ENCODE measurements at places on chromosomes 1 and 21.

DNA sequence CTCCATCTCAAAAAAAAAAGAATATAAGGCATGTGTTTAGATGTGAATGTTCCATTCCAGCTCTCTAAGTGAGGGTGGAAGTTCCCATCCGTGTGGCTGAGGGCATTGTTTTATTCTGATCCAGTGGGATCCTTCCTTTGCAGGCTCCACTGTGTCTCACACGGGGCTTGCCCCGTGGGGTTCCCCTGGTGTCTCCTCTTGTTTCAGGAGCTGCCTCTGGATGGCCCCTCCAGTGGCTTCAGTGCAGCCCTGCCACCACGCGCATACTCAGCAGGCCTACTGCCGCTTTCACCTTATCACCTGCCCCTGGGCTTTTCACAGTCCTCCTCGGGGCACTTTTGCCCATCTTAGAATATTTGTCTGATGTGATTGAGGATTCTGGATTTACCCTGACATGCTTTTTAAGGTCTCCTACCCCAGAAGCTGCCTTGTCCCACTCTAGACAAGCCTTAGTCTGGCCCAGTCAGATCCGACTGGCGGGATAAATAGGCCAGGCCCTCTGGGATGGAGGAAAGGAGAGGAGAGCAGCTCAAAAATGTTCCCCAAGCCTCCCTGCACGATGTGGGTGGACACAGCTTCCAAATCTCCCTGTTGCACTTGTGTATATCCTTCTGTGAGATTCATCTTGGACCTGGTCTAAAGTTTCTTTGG, 55.2 kb downstream of the FAM163A start:
- no peak for DNase-seq

- no peak for DNase-seq
These were observed 2.5 kb upstream of the TAF13 start for GRCh38 chr1:109078317-109078716.

GRCh38 chr21:40562242-40563002, 284.5 kb downstream of the DSCAM start:
- no peak for DNase-seq

GRCh38 chr1:60504206-60504840, 430.8 kb upstream of the C1orf87 start:
- no peak for DNase-seq

DNA sequence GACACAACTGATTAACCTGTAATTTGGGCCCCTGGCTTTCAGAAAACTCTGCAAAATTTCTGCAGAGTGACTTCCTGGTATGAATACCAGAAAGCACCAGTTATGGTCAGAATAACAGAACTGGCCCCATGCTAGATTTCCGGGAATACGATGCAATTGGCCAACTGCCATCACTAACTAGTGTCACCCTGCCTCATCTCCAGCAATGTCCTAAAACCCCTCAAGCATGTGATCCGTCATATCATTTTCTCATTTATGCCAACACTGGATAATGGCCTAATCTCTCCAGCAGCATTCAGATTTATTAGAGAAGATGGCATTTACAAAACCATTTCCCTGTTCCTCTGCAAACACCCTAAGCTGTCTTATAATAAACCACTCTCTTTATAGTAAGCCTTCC, 15.4 kb downstream of the KAZN start:
- no peak for DNase-seq

DNA sequence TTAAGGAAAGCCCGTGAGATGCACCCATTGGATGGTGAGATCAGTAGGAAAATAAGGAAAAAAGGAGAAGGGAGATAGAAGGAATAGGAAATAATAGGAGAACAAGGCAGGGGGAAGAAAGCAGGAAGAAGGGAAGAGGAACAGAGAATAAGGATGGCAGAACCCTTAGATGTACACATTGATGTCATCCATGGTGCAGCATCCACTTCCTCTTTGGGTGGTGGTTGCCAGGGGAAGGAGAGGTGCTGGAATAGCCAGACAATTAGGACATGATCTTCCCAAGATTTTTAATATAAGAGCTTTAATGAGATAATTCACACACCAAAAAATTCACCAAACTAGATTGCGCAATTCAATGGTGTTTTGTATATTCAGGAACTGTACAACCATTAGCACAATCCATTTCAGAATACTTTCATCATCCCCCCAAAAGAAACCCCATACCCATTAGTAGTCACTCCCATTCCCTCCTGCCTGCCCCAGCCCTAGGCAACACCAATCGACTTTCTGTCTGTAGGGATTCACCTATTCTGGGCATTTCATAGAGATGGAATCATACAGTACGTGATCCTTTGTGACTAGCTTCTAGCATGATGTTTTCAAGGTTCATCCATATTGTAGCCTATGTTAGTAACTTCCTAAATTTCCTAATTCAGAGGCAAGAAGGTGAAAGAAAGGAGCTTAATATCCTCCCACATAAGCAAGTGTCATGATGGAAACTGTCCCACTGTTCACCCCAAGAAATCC, 121.4 kb downstream of the PLXNA2 start:
- no peak for DNase-seq

DNA sequence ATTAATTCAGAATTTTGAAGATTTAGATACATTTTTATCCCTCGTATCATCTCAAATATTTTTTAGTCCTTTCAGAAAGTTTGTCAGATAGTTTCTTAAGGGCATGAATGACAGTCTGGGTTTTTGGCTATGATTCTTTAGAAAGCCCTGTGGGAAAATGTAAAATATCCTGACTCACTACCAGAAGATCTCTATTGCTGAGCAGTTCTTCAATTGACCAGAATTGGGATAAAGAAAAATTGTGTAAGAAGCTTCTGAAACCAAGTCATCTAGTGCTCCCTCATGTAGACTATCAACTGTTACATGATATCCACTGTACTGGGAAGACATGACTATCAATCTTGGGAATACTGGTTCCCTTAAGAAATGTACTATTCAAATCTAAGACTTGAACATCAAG, 608.3 kb upstream of the CHRM3 start:
- DNase-seq = no peak

DNA sequence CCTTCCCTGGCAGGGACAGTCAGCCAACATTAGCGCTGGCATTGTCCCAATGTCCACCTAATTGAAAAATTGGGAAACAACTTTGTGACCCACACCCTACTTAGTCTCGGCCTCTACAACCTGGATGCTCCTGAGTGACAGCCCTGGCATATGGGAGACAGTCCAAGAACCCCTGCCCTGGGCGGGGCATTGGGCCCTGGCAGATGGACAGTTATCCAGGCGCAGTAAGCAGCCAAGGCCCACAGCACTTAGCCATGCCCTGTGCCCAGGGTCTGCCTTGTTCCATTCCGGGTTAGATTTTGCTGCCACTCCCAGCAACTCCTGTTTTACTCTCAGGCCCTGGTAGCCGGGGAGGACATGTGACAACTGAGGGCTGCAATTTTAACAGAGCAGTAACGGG, 50.3 kb downstream of the NFASC start:
- DNase-seq = no peak

GRCh38 chr1:44152692-44153091, 11.3 kb upstream of the KLF18 start:
- no peak for DNase-seq

DNA sequence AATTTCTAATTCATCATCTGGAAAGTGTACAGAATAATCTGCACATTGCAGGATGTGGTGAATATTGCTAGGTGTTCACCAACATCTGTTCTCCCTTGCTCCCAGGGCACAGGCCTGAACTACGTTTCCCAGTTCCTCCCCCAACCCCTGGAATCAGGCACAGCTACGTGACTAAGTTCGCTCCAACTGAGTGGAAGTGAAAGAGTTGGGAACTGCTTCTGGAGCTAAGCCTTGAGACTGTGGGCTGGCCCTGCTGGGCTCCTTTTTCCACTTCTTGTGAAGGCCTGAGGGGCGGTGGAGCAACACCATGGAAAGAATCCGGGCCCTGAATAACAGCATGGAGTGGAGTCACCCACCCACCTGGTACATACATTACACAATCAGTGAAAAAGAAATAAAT, 534.6 kb downstream of the SMYD3 start:
- DNase-seq = no peak

GRCh38 chr1:175901076-175901836, 157.9 kb upstream of the TNR start:
- DNase-seq = no peak

DNA sequence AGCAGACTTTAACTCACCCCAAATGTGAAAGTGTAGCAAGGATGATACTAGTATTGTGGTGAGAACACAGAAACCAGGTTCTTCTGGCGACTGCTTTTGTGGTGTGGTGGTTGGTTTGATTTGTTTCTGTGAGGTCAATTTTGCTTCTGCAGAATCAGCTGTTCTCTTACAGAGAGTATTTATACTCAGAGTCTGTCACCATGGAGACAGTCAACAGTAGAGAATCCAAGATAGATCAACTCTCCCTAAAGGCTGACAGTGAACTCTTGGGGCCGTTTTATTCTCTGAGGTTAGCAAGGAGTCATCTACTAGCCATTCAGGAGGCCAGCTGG, at the start of gene CFAP107:
Gene CFAP107, plus strand, starts transcription at position 209 of the 332 bp plus-strand sequence. CDS start 231 bp downstream, outside the sequence.
- DNase-seq = no peak

GRCh38 chr1:44030605-44031251, 534 bp downstream of the SLC6A9 start:
- peak; percentile 40 for DNase-seq

DNA sequence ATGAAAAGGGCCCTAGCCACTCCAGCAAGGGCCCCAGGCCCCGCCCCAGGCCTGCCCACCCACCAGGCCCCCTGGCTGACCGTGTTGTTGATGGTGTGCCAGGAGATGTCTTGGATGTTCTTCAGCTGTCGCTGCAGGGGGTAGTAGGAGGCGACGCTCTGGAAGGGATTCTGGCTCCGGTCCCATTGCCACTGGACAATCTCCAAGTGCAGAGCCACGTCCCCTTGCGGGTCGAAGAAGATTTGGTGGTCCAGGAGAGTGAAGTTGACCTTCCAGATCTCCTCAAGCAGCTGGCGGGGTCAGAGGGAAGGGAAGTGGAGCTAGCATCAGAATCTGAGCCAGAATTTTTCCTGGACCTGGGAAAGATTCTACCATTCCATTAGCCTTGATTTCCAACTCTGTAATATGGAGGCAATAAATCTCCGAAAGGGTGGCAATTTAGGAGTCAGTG, 10.2 kb downstream of the TAS1R2 start:
- no peak for DNase-seq

GRCh38 chr1:208177656-208178055, 66.5 kb downstream of the PLXNA2 start:
- peak; percentile 43 for DNase-seq

GRCh38 chr1:165928075-165928731, 100.8 kb downstream of the UCK2 start:
- peak; percentile 60 for DNase-seq

- DNase-seq = no peak
These were observed 155.2 kb downstream of the BARHL2 start for GRCh38 chr1:90561911-90562310.

GRCh38 chr1:224433041-224433691, 1.4 kb downstream of the WDR26 start:
- peak; percentile 16 for DNase-seq

GRCh38 chr1:91754348-91754747, 131.6 kb downstream of the TGFBR3 start:
- no peak for DNase-seq

- DNase-seq = no peak
These were observed 3.6 kb upstream of the RASSF5 start for GRCh38 chr1:206503591-206504362.

- DNase-seq = no peak
These were observed 8.4 kb downstream of the DFFB start for GRCh38 chr1:3865606-3866160.

DNA sequence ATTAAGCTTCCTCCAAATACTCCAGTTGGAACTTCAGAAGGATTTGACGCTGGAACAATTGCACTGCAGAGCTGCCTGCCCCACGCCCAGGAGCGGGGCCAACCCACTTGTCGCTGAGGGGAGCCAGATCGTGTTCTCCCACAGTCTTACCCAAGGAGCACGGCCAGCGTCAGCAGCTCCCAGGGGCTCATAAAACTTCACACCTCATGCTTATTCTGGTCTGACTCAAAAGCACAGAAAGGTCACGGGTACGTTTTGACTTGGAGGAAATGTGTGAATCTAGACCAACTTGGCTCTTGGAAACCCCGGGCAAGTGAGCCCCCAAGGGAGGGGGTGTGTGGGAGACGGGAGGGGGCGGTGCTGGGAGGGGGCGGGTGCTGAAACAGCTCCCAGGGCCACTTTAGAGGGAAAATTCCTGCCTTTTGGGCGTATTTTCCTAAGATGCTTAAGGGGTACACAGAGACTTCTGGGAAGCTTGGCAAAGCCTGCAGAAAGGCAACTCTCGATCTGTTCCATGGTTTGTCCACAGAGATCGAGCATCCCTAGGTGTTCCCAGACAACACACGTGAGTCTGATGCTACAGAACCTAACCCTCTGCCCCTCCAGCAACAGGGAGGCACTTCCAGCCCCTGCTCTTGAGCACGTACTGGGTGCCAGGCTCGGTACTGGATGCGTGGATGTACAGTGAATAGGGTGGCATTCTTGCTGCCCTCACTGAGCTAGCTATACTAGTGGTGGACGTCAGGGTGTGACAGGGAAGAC, 98.9 kb downstream of the DHRS3 start:
- no peak for DNase-seq

GRCh38 chr1:34851431-34852105, 8.0 kb downstream of the SMIM12 start:
- DNase-seq = no peak

DNA sequence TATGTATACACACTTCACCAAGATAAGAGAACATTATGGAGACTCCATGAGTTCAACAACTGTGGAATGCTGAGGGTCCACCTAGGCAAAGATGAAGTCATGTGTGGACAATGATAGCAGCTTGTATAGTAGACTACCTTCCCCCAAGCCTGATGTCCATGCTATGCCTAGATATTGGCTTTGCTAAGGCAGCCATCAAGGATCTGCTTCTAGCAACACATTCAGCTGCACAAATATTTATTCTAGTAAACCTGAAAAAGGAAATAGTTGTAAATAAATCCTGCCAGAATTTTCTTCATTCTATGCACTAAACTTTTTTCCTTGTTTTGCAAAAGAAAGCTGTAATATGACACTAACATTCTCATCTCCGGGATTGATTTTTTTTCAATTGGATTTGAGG, 7.0 kb upstream of the LPAR3 start:
- no peak for DNase-seq
